Foreskin melanocyte (primary cell): ENCODE measurements at places on chromosomes 6 and 20.

- DNase-seq: no peak
These were observed 59.6 kb upstream of the TTPAL start for GRCh38 chr20:44415833-44416715.

DNA sequence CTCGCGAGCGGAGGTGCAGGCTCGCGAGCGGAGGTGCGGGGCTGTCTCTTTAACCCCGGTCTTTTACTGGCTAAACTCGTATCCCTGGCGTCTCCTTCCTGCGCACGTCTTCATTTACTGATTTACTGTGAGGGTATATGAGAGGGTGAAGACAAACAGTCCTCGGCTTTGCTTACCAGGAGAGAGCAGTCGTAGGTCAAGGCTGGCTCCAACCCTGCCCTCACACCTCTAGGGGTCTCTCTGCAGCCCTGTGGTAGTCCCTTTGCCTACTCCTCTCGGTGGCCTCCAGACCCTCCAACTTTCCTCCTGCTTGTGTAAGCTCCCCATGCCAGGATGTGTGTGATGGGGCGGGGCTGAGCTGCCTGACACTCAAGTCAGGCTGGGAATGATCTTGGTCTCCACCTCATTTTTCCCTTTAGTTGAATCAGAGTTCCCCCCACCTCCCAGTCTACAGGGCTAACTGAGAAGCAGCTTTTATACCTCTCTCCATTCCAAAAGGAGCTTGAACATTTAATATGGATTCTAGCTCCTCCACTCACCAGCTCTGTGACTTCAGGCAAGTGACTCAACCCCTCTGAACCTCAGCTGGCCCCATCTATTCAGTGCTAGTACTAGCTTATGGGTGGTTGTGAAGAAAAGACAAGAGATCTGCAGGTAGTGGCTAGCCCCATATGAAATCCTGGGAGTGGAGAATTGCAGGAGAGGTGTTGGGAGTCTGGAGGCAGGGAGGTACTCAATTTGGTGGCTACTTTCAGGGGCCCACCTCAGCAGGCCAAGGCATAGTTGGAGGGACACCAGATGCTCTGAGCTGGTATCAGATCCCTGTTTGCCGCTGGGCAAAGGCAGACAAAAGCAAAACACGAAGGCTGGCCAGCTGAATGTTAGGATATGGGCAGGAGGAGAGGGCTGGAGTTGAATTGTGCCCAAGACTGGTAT is 902 bp downstream of the SLC29A1 start:
- DNase-seq: peak; percentile 20

DNA sequence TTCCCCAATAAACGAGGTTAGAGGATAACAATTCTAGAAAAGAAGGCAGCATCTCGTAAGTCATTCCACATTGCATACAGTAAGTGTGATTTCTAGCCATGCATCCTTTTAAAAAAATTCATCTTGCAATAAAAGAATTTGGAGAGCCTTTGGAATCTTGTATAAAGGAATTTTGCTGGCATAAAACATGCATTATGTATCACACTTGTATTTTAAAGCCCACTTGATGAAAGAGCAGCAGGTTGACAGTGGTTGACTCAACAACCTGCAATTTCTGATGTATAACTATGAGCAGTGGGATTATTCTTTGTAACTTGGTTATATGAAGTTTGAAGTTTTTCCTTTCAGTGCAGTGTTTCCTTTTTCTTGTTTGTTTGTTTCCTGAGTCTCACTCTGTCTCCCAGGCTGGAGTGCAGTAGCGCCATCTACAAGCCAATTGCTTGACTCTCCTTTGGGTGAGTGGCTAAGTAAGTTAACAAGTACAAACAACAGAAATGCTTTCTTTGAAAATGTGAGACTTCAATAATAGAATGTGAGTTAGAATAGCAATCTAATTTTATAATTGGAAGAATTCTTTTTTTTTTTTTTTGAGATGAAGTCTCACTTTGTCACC is 39.9 kb downstream of the JARID2 start:
- no peak for DNase-seq

- DNase-seq: no peak
These were observed 44.7 kb downstream of the PLAGL1 start for GRCh38 chr6:143963158-143963919.

DNA sequence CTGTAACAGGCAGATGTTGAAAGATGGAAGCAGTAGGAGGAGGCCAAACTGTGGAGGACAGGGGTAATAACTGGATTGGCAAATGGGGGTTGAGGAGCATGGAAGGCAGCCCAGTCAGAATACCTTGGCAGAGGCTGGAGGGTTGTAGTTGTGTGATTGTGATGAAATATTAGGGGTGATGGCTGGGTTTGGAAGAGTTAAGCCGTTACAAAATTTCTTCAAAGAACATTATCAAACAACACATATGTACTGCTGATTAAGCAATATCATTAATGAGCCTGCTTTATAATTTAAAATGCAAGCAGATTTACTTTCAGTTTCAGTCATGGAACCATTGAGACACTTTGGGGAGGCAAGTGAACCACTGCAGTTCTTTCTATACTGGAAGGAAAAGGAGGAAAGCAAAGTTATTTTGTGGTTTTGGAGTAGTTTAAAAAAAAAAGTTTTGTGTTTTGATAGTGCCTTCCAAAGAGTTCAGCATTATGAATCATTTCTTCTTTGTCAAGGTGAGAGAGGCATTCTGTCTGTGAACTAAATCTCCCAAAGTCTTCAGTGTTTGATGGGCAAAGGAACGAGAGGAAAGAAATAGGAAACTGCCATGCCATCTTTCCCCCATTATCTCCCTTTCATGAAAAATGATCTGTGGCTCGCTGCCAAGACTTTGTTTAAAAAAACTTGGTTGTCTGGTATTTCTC is 20.7 kb downstream of the FOXO3 start:
- no peak for DNase-seq

- DNase-seq: no peak
These were observed 198.6 kb downstream of the DTNBP1 start for GRCh38 chr6:15464211-15464725.

DNA sequence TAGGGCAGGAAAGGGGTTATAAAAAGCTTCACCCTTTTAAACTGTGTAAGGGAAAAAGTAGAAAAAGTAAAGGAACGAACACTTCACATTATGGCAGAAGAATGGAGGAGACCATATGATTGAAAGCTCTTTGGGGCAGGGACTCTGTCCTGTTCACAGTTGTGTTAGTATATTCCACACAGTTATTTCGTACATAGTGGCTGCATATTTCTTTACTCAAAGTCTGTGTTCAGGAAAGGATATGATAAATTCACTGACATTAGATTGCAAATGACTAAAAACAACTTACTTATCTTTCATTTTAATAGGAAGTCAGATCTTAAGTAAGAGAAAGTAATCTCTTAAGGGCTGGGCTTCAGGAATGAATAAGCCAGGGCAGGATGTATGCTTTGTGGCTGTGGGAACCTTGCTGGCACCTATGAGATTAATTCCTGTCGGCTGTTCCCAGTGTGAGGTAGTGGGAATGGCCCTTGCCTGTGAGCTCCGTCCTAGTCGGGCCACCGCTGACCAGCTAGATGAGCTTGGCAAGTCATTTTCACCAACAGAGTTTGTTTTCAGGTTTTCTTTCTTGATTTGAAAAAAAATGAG is 11.2 kb downstream of the PPP1R14C start:
- no peak for DNase-seq

DNA sequence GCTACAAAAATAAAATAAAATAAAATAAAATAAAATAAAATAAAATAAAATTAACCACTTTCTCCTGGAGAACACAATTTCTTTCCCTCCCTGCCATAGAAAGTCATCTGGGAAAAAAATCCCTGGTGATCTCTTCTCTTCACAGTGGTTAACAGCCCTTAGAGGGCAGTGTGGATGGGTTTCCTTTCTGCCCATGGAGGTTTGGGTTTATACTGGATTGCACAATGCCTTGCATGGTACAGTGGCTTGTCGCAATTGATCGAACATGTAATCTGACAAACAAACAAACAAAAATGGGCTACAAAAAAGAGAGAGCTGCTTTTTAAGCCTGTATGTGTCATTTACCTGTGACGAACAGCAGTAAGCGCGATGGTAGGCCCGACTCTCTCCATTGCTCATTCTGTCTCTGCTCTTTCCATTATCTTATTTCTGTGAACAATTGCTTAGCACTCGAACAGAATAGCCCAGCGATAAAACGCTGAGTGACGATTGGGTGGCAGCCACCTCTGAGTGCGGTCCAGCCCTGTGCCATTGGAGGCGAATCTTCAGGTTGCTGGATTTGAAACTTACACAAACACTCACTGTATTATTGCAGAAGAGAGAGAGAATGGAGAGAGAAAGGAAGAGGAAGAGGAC is 166.1 kb downstream of the CD83 start:
- no peak for DNase-seq

DNA sequence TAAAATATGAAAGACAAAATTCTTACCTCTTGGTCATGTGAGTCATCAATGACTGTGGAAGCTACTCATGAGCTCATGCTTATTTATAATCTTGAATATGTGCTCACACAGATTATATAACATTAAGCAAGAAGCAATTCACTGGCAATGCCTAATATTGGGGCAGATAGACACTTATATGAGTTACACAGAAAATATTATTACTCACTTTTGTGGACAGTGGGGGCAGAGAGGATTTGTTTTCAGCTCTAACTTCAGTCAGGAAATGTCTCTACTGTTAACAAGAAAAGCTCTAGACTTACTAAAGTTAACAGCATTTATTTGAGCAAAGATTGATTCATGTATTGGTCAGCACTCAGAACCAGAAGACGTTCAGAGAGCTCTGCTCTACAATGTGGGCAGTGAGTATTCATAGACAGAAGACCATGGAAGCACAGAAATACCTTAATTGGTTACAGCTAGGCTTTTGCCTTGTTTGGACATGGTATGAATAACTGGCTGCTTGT is 85.8 kb upstream of the AHI1 start:
- DNase-seq: no peak

DNA sequence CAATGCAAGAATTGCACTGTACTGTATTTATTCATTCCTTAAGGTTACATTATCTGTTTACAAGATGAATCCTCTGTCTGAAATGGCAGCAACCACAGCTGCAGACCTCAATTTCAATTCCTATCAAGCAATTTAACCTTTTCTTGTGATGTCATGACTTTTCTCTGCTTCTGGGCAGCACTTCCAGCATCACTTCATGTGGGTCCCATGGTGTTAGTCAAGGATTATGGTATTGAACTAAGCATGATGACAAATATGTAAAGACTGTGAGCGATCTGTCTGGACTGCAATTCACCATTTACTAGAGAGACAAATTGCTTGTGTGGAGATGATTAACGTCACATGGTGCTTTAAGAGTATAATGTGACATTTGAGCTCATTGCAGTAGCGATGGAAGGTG is 90.5 kb upstream of the CCN2 start:
- DNase-seq: no peak

DNA sequence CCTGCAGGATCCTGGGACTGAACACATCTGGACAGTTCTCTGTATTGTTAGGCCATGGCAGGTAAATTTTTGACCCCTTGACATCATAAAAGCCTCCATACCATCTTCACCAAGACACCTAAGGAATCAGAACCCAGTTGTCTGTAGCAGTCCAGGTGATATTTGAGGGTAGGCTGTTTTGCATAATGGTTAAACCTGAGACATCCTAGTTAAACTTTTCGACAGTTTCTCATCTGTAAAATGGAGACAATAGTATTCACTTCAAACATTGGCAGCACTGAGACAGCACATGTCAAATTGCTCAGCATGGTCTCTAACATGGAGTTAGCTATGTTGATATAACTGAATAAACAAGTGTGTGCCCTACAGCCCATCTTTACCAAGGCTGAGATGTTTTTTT is 24.8 kb downstream of the C6orf62 start:
- no peak for DNase-seq

GRCh38 chr20:11091511-11091910 is 417.7 kb upstream of the JAG1 start:
- no peak for DNase-seq

- DNase-seq: no peak
These were observed 102.3 kb upstream of the BMP2 start for GRCh38 chr20:6665161-6665560.

DNA sequence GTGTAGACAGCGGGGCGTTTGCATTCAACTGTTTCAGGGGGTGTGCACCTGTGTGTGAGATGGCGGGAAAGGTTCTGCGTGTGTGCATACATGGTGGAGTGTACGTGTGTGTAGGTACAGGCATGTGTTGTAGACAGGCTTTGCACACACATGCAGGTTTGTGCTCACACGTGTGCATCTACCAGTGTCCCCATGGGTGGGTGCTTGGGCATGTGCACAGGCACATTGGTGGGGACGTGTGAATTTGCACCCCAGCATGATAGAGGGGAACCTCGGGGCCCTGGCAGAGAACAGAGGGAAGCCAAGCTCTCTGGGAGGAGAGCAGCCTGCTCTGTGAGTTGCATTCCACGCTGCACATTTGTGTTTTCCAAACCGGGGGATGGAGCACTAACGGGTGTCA is 250.2 kb downstream of the PREX1 start:
- no peak for DNase-seq

DNA sequence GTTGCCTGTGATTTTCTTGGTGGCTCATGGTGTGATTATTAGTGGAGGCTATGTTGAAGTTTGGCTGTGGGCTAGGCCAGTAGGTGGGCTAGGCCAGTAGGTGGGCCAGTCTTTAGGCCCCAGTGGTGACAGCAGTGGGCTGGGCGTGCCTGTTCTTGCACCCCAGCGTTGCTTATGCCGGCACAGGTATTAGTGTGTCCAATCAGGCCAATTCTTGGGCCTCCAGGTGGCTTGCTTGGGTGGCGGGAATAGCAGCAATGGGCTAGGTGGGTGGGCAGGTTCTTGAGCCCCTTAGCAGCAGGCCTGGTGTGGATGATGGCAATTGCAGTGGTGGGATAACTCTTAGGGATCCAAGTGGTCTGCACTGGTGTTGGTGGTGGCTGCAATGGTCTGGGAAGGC is 22.9 kb downstream of the GJA10 start:
- no peak for DNase-seq

- DNase-seq: no peak
These were observed 93.5 kb upstream of the KCNK16 start for GRCh38 chr6:39416026-39416425.

- DNase-seq: peak; percentile 5
These were observed at the start of gene HLA-DQB1 for GRCh38 chr6:32666420-32667300. Gene HLA-DQB1, minus strand, starts transcription at chr6:32666657. Its CDS starts 50 bp downstream, at chr6:32666607.

- no peak for DNase-seq
These were observed 638 bp downstream of the MDN1 start for GRCh38 chr6:89818977-89819335.

DNA sequence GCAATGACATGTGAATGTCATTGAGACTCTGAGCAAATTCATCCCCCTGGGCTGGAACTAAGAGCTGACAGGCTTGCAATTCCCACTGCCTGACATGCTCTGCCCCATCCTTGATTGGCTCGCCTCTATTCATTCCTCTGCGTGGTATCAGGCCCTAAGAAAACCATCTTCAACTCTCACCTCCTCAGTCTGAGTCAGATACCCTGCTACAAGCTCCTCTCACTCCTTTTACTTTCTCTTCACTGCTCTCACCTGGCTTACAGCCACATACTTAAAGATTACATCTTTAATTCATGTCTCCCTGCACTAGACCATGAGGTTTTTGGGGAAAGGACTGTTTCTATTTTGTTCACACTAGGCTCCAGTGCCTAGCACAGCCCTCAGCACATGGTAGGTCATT is 131.6 kb downstream of the KIF6 start:
- no peak for DNase-seq

DNA sequence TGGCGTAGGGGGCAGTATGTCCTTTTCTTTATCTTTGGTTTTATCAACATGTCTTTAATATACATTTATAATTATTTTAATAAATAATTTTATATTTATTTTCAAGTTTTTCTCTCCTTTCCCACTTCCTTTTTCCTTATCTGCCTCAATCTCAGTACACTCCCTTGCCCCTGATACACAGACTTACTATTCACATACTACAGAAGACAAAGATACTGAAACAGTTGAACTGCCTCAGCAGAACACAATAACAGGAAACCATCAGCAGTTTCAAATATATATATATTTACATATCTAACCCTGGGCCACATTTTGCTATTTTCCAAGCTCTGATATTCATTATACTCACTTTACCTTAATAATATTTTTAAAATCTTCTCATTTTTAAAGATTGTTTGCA is 19.8 kb downstream of the IBTK start:
- DNase-seq: no peak
